Tibial nerve (tissue), 4 donors: ENCODE measurements at places on chromosomes 2 and 18. TPM values are rescaled to one million over a fixed set of nuclear protein-coding genes. Genes with fewer than 3 reads are reported as not detected.
A peak's percentile ranks its signal among the peaks of the same experiment; 100 is the strongest.

DNA sequence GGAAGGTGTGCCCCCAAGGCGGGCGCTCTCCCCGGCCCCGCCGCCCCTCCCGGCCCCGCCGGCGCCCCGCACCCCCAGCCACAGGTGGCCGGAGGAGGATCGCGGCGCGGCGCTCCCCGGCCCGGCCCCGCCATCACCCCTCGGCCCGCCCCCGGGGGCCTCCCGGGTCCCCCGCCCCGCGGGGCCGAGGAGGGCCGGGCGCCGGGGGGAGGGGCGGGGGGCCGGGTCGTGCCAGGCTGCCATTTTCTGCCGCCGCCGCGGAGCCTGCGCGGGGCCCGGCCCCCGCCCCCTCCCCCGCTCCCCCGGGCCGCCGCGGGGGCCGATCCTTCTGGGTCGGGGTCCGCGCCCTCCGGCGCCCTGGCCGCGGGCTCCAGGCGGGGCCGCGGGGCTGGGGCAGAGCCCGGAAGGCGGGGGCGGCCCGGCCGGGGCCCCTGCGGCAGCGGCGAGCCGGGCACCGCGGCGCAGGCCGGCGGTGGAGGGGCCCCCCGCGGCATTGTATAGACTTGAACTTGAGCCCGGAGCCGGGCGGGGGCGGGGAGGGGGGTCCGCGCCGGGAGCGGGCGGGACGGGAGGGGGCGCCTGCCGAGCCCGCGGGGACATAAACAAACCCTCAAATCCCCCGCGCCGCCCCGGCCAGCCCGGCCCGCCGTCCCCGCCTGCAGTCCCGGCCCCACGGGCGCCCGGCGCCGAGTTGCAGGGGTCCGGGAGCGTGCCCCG lies 556 bp downstream of the DNMT3A start:
- no peak for DNase-seq

C2orf66 gene
- total RNA-seq, result not detected

GRCh38 chr18:12726774-12727550 lies 24.1 kb downstream of the PSMG2 start:
- DNase-seq, result peak; percentile 93

GRCh38 chr2:99695130-99695943 lies 205.5 kb upstream of the REV1 start:
- no peak for DNase-seq

OXER1 gene
- total RNA-seq, result 1.5 TPM

DNA sequence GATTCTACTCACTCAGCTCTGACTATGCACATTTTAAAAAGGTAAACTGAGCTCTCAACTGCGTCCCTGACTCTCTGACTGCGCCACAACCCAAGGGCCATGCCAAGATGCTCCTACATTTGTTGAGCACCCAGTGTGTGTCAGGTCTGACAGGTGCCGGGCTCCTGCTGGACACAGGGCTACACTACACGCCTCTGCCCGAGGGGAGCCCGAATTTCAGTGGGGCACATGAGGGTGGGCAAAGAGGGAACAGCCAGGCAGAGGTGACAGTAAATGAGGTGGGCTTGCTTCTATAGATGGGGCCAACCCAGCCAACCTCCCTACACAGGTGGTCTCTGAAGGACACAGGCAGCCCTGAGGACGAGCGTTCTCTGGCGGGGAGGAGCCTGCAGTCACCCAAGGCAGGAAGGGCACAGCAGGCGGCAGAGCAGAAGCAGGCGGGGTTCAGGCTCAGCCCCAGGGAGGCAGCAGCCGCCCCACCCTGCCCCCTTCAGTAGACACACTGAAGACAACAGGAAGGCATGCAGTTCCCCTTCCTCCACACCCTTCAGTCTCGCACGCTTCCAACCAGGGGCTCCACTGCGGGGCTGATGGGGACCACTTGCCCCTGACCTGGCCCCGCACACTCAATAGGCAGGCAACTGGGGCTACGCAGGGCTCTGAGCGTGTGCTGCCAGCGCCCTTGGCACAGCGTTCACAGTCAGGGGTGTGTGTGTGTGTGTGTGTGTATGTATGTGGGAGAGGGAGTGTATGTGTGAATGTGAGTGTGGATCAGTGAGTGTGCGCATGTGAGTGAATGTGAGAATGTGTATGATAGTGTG lies 98.4 kb downstream of the UXS1 start:
- DNase-seq, result no peak

- DNase-seq, result no peak
Observed at GRCh38 chr2:166926657-166927056, 38.4 kb downstream of the XIRP2 start.

GRCh38 chr2:26327291-26328272 lies 18.4 kb upstream of the SELENOI start:
- no peak for DNase-seq

- DNase-seq, result no peak
Observed at GRCh38 chr2:191051825-191052778, 38.1 kb upstream of the STAT1 start.

DNA sequence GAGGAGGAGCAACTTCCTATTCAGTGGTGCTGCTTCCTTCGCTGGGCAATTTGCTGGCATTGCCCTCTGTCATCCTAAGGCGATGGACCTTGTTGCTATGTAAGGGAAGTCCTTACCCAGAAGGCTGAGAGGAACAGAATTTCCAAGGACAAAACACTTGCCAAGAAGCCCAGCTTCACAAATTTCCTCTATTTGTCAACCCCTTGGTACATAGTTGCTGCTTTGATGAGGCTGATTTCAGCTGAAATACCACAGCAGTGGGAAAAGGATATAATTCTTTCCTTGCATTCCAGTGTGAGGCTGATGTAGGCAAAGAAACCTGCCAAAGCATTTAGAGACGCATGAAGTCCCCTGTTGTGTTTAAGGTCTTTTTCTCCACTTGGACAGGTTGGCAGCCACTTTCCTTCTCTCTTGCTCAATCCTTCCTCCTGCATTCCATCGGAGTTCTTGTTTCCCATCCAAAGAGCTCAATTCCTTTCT lies 16.4 kb upstream of the ST3GAL5 start:
- no peak for DNase-seq

DNA sequence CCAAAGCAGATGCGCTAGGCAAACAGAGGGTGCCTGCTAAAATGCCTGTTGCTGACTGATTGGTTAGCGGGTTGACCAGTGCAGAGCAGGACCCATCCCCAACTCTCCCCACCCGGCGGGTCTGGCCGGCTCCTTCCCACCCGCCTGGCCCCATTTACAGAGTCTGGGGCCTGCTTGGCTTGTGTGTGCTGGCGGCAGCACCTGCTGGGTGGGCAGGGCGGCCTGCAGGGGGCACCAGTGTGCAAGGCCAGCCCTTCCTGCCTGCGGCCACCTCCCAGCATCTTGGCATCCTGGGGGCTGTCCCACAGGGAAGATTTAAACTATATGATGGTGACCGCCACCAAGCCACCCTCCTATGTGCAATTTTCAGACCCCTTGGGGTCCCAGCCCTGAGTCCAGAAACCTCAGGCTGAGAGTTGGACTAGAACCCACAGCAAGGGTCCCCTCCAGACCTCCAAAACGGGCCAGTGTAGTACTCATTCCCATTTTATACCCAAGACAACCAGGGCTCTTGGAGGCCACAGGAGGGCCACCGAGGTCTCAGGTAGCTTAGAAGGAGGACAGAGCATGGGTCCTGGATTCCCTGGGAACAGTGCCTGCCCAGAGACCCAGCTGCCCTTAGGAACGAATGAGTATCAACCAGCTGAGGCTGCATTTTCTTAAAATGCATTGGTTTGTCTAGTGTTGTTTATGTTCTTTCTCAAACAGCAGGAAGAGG lies 173.6 kb downstream of the SMAD7 start:
- no peak for DNase-seq

DNA sequence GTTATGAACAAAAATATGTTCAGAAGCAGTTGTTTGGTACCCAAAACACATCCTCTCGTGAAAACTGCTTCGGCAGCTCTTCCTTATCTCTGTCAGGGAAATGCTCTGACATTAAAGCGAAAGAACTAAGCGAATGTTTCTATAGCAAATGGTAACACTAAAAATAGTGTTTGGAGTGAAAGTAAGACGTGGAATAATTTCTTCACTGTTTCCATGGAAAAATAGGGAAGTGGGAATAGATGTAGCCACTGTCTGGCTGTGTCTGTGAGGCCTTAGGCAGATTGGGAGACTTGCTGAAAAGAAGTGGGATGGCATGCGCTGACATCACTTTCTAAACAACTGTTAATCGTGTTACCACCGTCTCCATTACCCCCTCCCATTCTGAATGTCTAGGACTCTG lies 11.5 kb upstream of the CRACDL start:
- DNase-seq, result no peak

DNA sequence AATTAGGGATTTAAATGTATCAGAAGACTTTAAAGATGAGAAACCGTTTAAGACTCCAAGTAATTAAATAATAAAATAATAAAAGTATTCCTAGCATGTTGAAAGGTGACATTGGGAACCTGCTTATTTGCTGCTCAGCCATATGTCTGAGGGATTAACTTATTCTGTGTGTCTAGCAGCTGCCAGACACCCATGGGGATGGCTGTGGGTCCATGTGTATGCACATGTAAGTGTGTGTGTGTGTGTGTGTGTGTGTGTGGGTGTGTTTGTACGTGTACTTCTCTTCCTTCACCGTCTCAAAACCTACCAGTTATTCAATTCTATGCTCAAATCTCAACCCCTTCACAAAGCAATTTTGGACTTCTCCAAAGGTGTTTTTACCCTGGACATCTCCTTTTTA lies 124.5 kb downstream of the SETBP1 start:
- no peak for DNase-seq

- DNase-seq, result no peak
Observed at GRCh38 chr18:23302511-23302850, 150.6 kb upstream of the RIOK3 start.

CIB4 gene
- not detected for total RNA-seq

- no peak for DNase-seq
Observed at GRCh38 chr2:66683599-66683998, 248.7 kb downstream of the MEIS1 start.

GRCh38 chr2:79882548-79882947 lies 369.7 kb downstream of the CTNNA2 start:
- DNase-seq, result no peak

- DNase-seq, result no peak
Observed at GRCh38 chr18:58447402-58448095, 181.3 kb downstream of the ALPK2 start.

PMAIP1 gene
- not detected for total RNA-seq

SERPINB13 gene
- not detected for total RNA-seq

GRCh38 chr2:173117678-173118077 lies 42.0 kb downstream of the MAP3K20 start:
- DNase-seq, result no peak

- no peak for DNase-seq
Observed at GRCh38 chr2:46876741-46877384, 38.7 kb downstream of the MCFD2 start.

DNA sequence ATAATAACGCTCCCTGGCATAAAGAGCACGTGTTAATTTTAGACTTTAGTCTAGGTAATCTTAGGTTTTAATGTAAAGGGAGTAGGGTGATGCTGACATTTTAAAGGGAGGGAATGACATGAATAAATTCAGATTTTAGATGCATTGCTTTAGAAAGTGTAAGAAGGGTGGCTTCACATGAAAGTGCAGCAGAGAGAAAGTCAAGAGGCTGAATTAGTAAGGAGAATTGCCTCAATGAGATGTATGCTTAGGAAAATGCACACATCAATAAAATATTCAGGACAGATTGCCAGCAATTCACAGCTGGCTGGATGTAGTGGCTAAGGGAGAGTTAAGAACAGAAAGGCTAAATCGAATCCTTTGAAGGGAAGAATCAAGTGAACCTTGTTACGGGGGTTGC lies 165.5 kb upstream of the CDH19 start:
- no peak for DNase-seq

MRPL30 gene
- 27.0 TPM for total RNA-seq

RGPD8 gene
- 21.6 TPM for total RNA-seq

DNA sequence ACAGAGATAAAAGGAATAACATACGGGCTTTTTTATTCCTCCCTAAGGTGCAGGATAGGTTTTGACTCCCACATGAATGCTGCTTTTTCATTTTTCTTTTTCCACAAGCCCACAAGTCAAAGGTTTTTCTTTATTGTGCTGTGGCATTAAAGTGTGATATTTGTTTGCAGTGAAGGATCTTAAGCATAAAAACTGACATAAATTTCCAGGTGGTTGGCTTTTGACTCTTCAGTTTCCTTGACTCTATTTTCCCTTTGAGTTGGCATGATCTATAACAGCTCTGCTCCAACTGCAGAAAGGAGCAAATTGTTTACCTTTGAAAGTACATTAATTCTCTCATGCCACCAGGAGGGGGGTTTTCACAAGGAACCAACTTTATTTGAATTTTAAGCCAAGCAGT lies 326.2 kb upstream of the FAM98A start:
- DNase-seq, result no peak

BOK gene
- total RNA-seq, result 49.6 TPM

MDH1B gene
- 1.5 TPM for total RNA-seq

ANKRD30B gene
- 3.6 TPM for total RNA-seq

DNA sequence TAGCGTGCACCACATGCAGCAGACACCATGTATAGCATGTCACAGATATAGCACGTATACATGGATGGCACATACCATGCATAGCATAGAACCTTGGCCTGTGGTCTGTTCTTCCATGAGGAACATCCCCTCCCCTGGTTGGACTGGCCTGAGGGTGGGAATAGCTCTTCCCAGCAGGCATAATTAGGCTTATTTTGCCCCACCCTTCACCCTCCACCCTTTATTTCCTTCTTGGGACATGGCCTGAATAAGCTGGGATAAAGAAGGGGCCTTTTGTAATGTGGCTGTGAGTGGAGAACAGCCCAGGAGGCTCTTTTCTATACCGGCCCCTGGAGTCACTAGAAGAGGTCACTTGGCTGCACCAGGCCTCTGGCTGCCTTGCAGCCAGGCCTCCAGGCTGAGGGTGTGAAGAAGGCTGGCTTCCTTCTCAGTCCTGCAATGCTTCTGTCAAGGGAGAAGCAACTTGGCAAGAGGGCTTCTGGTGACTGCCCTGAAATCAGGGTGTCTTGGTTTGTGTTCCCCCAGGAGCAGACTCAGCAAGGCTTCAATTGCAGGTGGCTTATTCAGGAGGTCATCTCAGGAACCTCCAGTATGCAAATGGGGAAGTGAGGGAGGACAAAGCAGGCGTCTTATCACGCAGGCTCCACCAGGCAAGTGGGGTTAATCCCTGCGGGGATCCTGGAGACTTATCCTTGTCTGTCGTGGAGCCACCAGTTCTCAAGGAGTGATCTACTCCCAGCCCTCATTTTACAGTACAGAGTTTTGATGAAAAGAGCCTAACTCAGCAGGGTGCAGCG lies 68.2 kb downstream of the HS6ST1 start:
- no peak for DNase-seq

DNA sequence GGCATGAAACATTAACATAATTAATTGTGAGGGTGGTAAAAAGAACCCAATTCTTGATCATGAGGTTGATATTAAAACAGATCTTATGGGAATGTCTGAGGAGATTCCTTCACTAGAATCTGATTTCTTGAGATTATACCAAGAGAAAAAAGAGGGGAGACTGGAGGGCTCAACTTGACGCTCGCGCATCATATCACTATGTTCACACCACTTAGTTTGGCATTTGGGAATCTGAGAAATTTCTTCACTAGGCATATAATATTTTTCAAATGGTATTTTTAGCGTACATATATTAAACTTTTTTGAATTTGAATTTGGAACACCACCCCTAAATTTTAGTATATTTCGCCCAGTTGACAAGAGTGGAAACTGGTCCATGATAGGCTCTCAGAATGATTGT lies 140.1 kb downstream of the SATB2 start:
- no peak for DNase-seq

- no peak for DNase-seq
Observed at GRCh38 chr2:210392469-210392881, 77.5 kb upstream of the MYL1 start.

FBLN7 gene
- 3.9 TPM for total RNA-seq

ADD2 gene
- total RNA-seq, result 6.0 TPM

EFHD1 gene
- total RNA-seq, result 46.7 TPM

GRCh38 chr2:118993392-118993752 lies 51.4 kb downstream of the MARCO start:
- no peak for DNase-seq

GRCh38 chr2:28430377-28430765 lies 37.7 kb downstream of the FOSL2 start:
- no peak for DNase-seq
